Stromal cell of bone marrow (primary cell): ENCODE measurements at places on chromosomes 5 and 9.

- DNase-seq: no peak
Measured at GRCh38 chr5:21225223-21226064, 1237.4 kb upstream of the CDH18 start.

DNA sequence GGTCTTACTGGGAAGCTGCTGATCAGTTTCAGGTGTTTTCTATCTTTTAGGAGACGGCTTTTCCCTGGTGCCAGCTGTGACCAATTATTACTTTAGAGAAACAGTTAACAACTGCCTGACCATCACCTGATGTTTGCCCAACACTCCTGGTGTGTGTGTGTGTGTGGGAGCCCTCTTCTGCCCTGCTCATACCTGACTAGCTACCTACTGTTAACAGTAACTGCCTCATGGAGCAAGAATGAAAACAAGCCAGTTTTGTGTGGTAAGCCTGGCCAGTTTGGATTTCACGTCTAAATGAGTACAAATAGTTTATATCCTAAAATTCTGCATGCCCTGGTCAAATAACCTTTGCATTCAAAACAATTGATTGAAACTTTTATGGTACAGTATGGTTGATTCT, 46.1 kb upstream of the RIOK2 start:
- DNase-seq: no peak

DNA sequence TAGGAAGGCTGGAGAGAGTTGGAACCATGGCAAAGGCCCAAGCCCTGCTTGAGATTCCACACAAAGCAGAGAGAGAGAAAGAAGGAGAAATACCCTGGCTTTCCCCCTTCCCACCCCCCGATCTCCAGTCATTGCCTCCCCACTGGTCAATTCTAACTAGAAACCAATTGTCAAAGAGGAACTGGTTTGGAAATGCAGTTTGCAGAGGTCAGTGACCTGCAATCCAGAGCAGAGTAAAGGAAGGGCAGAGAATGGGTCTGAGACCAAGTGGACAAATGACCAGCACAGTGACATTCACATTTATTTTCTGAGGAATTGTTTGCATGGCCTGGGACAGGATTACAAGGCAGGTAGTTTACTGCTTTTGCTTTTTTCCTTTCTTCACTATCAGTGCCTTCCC, 37.5 kb upstream of the ZFYVE16 start:
- DNase-seq: no peak

DNA sequence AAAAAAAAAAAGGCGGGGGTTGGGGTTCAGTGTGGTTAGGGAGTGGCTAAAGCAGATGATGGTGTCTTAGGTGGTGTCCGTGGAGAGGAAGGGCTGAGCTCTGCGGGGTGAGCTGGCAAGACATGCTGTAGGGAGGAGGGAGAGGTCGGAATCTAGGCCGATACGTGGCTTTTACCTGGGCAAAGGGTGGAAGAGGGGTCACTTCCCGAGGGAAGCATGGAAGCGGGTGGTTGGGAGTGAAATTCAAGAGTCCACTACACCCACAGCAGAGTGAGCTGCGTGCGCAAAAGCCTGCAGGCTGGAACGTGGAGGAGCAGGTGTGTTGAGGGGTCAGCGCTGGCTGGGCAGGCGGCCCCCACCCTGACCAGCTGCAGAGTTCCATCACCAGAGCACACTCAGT, 17.8 kb downstream of the TBC1D9B start:
- no peak for DNase-seq

DNA sequence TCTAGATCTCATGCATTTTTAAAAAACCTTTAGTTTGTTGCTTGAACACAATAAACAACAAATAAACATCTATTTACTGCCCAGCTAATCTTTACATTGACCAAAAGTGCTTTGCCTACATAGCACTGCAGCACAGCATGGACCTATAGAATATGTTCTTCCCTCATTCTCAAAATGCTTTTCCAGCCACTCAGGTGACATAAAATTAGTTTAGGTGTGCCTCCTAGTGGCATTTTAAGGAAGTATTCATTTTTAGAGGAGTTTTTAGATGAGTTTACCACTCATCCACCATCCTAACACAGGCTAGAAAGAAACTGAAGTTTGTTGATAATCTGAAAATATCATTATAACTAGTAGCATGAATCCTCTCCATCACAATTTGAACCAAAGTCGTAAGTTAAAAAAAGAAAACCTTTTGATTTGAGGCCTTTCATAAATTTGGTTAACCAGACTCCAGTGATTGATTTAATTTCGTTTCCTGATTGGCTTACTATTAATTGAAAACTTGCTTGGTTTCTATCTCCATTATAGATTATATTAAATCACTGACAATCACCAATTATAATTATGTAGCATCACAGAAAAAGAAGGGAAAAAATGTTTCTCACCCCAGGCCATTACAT, 12.6 kb downstream of the PLGRKT start:
- no peak for DNase-seq

DNA sequence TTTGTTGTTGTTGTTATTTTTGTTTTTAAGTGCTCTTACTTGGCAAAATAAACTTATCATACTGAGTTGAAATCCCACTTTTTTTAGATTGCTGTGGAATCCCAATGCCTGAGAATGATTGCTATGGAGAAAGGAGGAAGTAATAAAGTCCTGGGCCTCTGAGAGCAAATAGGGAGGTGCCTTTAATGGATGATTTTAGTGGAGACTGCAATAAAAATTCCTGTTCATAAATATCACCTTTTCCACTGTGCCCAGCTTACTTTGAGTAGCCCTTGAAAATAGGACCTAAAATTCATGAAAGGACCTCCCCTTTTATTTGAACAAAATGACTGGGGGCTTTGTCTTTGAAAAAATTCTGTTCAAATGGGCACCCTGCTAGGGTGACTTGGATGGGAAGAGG, 21.8 kb upstream of the ANKH start:
- no peak for DNase-seq

GRCh38 chr5:62920856-62921255, 342.2 kb downstream of the LRRC70 start:
- no peak for DNase-seq

GRCh38 chr5:150409638-150410523, 2.8 kb downstream of the CD74 start:
- DNase-seq: peak; percentile 96

- DNase-seq: no peak
Measured at GRCh38 chr9:135592625-135593024, 31.1 kb downstream of the PAEP start.

DNA sequence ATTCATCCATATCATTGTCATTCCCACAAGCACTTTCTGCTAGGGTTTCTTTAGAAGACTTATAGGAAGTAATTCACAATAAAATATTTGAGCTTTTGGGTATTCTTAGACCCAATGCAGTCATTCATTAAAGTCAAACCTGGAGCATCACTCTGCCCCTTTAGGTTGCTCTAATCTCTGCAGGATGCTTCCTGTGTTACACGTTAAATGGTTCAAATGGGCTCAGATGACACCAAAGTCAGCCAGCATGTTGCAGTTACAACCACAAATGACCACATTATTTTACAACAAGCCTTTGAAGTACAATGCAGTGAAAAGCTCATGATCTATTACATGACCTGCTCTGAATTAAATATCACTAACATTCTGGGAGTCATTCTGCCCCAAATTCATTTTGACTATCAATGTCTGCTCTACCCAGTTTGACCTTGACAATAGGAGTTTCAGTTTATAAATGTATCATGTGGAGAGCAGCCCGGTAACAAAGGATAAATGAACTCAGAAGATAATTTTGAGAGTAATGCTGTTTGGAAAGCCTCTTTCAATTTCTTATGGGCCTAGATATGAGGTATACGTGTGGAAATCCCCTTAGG, 668.6 kb upstream of the DMAC1 start:
- DNase-seq: no peak

DNA sequence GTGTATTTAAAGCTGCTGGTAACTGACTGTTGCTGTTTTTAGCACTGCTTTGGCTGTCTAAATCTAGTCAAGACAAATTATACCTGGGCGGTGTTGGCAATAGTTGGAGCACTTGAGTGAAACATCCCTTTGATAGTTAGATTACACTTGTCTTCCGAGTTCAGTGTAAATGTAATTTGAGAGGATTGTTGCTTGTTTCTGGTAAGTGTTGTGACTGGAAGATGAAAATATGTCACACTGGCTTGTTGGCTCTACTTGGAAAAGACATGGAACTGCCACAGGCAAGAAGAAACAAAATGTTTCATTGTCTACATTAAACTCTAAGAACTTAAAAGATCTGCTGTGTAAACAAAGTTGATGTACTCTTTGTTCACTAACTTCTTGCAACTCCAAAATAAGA, 49.2 kb upstream of the PTPRD start:
- no peak for DNase-seq

DNA sequence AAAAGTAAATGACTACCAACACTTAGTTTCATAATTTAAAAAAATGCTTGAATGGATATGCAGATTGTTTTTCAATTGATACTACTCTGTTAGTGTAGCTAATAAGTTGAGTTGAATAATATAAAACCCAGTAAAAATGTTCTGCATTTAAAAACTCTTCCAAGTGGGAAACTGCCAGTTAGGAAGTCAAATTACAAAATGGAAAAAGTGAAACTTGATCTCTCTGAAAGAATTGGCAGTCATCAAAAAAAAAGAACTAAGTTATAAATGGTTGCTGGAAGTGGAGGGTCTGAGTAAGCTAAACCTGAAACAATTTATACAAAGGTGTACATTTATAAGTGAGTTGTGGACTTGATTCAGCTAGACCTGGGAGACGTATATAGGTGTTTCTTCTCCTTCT, 52.4 kb downstream of the VCAN start:
- DNase-seq: no peak

DNA sequence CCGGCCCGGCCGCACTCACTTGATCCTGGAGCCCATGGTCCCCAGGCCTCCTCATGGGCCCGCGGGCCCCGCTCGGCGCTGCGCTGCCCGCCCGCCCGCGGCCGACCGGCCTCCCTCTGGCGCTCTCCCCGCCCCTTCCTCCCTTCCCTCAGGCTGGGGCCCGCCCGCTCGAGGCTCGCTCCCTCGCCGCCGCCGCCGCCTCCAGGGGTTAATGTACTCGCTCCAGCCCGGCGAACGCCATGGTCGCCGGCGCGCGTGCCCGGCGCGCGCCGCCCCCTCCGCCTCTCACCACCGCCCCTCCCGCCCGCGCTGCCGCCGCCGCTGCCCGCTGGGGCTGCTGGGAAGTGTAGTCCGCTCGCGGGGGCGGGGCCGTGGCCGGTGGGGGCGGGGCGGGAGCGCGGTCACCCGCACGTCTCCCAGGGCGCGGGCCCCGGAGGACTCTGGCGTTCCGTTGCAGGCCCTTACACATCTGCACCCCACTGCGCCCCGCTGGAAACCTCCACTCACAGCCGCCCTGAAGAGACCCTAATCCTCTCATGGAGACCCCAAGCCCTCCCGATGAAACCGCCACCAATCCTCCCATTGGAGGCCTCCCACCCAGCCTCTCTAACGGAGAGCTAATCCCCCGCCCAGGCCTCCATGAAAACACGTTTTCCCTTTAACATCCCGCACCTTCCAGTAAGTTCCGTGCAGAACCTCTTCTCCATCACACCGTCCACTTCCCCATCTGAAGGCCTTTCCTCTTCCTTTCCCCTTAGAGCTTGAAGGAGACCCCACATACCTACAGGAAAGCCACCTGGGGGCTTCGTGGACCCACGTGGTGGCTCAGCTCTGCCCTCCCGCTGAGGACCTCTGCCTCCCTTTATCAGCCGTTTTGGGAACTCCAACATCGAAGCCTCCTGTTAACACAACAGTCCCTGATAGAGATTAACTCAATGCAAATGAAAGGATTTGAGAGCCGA, at the start of gene DENND1A:
TSS of gene DENND1A (minus strand) at position 257 of the 962 bp plus-strand sequence. CDS start at position 36, 221 bp downstream.
- peak; percentile 79 for DNase-seq

DNA sequence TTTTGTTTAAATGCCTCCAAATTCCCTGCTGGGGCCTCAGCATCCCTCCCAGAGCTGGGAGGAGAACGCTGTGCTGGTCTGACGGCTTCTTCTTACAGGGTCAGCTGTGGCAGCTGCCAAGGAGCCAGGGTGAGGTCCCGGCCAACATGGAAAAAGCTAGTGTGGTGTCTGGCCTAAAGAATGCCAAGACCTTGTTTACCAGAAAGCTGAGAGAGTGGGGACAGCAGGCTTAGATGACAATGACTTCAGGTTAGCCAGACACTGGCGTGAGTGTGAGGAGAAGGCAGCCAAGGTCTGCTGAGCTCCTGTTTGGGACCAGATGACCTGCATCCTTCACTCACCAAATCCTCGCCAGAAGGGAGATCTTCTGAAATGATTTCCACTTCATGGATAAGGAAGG, 112.5 kb downstream of the CRB2 start:
- no peak for DNase-seq
